ENCODE measurements at places on chromosomes 4 and X.

- no peak for DNase-seq
Observed at GRCh38 chr4:108683479-108683878, 33.1 kb downstream of the OSTC start.

- no peak for DNase-seq
Observed at GRCh38 chr4:147594107-147594506, 23.1 kb upstream of the TMEM184C start.

DNA sequence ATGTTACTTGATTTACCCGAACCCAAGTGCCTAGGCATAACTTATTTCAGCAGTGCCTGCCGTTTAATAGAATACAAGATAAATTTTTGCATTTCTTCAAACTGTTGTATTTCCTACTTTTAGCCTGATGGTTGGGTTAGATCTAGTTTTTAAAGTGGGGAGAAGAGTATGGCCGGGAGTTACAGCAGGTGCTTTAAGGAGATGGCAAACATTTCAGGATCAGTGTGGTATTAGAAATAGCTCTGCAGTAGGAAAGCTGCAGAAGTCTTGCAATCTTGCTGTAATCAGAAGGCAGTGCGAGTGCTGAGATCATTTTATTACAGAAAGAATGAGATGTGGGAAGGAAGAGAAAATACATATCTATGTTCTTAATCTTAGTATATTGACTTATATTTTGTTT is 977.8 kb upstream of the TENM3 start:
- DNase-seq = no peak

DNA sequence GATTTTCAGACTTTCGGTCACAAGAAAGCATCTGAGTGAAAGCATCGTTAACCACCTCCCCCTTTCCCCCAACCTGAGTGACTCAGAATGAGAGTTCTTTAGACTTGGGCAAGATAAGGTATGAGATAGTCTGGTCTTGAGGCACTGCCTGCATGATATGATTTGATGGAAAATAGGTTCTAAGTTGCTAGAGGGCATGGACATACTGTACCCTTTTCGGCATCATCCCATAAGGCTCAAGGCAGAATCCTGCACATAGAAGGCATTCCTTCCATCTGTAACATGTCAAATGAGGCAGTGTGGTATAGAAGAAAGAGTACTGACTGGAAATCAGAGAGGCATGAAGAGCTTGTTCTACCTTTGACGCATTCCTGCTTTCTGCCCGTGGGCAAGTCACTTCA is 16.8 kb upstream of the AMOT start:
- DNase-seq = no peak

- DNase-seq = no peak
Observed at GRCh38 chrX:12423346-12423745, 285.1 kb downstream of the FRMPD4 start.

- DNase-seq = peak; percentile 86
Observed at GRCh38 chr4:144338148-144338547, 197.6 kb upstream of the GYPA start.

DNA sequence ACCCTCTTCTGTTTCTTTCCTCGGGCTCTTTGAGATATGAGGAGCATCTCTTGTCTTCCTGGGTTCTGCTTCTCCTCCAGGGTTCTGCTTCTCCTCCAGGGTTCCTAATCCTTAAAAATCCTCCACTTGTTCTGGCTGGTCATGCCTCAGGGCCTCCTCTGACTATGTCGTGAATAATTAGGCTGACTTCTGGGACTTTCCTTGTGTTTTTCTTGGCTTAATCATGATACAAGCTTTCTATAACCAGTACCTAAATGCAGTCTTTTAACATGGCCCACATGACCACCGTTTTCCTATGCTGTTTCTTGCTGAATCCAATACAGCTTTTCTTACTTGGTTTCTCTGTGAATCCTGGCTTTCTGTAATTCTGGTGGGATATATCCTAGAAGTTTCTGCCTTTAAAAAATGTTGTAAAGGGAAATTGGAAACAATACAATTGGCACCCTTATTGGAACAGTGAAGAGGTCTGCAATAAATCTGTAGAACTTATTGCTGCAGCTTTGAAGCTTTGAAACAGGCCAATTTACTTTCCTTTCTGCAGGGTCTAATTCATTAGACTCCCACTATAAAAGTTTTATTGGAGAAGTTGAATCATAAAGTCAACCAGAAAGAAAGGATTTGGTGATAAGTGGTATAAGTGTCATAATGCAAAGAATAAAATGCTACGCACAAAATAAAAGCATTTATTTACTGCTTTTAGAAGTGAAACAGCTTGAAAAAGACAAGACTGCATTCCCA is 213.1 kb downstream of the UGT8 start:
- no peak for DNase-seq

DNA sequence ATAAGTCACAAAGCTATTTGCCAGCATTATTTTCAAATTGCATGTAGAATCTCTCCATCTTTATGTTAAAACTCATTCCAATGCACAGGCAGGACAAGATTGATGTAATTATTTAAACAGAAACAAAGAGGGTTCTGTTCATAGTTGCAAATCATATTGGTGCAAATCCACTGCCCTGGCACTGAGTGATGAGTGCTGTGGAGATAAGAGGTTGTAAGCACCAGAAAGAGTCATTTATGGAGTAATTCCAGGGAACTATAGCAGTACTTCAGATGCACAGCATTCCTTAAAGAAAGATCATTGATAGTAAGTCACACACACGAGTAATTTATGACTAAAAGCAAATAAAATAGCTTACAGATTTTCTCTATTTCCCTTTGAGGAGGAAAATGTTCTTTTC is 337.7 kb upstream of the CTSO start:
- DNase-seq = no peak

DNA sequence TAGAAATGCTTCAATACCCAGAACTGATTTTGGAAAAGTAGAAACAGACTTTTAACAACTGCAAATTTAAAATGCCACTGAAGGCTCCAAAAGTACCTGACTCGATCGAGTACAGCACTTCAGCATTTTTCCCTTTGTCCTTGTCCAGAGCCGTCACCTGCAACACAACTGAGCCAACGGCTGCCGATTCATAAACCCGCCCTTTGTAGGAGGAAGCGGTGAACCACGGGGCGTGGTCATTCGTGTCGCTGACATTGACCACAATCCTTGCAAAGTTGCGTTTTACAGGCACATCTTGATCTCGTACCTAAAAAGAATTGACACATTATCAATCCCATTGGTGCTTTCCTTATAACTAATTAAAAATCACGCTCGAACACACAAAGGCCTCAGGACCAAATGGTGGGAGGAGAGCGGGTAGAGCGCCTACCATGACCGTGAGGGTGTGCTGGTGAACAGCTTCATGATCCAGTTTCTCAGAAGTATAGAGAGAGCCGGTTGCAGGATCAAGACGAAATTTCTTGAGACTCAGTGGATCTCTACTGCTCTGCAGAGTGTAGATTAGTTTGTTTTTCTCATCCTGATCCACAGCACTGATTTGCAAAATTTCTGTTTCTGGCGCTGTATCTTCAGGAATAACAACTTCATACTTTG is 72.8 kb upstream of the MTNR1A start:
- no peak for DNase-seq

- no peak for DNase-seq
Observed at GRCh38 chr4:151173871-151174270, 74.4 kb downstream of the RPS3A start.

DNA sequence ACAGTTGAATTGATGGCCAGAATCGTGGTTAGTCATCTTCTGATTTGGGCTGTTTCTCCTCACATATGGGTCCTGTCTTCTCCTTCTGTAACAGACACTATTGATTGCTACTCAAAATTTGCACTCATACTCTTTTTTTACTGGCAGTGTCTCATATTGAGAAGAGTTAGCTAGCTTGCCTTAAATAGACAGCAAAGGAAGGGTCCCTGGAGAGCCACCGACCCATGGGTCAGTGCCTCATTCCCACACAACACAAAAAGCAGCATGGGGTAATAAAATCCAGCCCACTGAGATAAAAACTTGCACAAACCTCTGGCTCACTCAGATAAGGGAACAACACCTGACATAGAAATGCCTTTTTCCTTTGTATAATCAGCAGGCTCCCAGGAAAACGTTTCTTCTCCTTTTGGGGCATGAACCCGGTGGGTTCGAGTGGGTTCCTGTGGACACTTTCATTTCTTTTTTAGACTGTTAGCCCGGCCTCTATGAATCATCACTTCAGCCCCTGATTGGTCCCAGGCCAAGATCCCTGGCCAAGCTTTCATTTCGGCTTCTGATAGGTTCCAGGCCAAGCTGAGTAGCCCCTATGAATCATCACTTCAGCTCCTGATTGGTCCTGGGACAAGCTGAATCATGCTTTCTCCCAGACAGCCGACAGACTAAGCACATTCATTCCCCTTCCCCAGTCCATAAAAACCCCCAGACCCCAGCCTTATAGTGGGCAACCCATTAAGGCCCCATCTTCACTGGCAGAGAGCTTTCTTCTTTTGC is 408.1 kb downstream of the DCAF12L2 start:
- no peak for DNase-seq

DNA sequence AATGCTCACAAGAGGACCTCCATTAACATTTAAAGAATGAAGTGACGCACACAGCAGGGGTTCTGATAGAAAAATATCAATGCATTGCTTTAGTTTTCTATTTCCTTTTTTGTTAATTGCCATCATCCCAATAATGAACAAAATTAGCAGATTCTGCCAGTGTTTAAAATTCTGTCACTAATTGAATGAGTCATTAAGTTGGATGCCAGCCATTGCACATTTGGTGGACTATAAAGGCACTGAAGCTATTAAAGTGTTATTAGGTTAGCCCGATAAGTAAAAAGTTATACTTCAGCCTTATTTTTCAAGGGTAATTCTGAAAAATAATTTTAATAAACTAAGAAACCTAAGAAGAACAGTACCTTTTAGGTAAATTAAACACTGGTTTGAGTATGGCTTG is 53.1 kb downstream of the MAP3K15 start:
- no peak for DNase-seq

DNA sequence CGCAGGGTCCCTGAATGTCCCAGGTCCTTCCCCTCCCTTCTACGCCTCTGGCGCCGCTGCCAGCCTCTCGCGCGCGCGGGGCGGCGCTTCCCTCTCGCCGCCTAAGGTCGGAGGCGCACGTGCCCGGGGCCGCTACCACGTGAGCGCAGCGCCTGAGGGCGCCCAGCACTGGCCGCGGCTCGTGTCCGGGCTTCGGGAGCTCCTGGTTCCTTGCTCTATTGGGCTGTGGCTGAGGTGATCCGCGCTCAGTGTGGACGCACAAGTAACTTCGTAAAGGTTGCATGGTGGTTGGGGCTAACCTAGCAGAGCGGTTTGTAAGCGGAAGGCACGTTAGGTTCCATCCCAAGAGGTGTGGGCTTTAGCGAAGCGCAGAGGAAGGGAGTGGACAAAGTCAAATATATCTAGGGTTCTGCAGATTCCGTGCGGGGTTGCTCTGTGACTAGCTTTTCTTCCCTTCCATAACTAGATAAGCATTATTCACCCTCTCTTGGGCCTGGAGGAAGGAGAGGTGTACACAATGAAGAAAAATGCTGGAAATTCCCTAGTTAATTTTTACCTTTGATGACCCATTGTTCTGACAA is 1.8 kb downstream of the TLL1 start:
- no peak for DNase-seq

GRCh38 chr4:67332627-67333026 is 212.7 kb downstream of the CENPC start:
- no peak for DNase-seq

- no peak for DNase-seq
Observed at GRCh38 chr4:1348014-1348513, 1.1 kb downstream of the UVSSA start.

DNA sequence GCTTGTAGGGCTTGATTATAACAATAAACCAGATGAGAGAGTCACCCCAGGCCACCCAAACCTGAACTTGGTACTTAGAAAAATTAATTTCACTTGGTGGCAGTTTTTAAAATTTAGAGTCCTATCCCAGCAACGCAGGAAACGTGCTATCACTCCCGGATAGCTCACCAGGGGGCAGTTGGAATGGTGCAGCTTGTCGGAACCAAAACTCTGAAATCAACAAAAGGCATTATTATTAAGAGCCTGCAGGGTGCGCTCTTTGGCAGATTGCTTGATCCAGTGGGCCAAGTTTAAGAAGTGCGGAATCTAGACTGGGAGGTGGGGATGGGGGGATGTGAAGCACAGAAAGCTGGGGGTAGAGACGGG is 2.4 kb downstream of the FRAS1 start:
- DNase-seq = no peak

DNA sequence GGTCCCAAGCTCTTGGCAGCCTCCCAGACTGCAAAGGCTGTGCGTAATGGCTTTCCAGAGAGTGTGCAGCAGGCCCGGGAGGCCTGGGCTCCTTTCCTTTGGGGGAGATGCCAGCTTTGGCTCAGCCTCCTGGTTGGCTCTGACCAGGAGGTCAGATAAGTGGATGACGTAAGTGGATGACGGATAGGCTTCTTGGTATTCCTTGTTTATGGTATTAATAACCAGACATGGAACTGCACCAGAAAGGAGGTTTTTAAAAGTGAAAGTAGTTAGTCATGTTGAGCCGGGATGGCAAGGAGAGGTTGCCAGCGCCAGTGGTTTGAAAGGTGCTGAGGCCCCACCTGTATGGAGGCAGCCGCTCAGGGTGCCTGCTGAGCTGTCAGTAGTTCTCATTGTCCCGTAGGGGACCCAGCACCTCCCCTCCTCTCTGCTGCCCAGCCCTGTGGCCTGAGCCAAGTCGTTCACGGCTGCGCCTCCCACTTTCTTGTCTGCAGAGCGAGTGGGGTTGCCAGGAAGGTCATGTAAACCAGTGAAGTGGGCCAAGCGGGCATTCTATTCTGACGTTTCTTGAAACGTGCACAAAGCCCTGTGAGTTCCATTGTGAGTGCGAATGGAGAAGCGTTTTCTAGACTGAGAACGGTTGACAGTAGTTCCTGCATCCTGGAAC is 28.7 kb upstream of the STOX2 start:
- DNase-seq = no peak

Data from GF-D8 (cell line).